Suprapubic skin (tissue), 4 donors: ENCODE measurements at places on chromosomes 6 and 20.

DNA sequence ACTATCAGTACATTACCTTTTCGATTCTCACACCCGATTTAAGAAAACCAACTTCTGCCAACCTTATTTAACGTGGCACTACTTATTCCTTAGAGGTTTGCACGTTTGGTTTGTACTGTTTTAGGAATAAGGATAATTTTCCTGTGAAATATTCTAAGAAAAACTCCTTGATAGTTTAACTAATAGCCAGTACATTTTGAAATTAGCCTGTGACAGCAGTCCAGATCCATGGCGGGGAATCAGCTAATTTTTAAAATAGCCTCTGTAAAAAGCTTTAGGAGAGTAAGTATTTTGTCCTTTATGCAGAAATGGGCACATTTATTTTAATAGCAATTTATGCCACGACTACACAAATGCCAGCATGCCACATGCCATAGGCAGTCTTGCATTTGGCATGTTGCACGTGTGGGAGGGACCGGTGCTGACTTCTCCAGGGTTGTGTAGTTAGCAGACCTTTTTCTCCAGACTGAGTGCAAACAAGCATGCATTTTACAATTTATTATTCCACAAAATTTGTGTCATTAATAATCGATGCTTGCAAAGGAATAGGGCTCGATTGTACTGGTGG, 6.2 kb downstream of the FOXC1 start:
- H3K4me3 ChIP-seq, result peak overlapping the region; percentile 71
- H3K36me3 ChIP-seq, result no peaks in the 10 kb centered on the region
- H3K4me1 ChIP-seq, result peaks cover 46% of the 10 kb centered on the region
- DNase-seq, result no peak
- no peak overlapping the region for H3K27ac ChIP-seq

- no peaks in the 10 kb centered on the region for H3K27me3 ChIP-seq
- peaks cover 3% of the 10 kb centered on the region for H3K4me1 ChIP-seq
Observed at GRCh38 chr6:2190661-2191389, 54.6 kb downstream of the GMDS start.

DNA sequence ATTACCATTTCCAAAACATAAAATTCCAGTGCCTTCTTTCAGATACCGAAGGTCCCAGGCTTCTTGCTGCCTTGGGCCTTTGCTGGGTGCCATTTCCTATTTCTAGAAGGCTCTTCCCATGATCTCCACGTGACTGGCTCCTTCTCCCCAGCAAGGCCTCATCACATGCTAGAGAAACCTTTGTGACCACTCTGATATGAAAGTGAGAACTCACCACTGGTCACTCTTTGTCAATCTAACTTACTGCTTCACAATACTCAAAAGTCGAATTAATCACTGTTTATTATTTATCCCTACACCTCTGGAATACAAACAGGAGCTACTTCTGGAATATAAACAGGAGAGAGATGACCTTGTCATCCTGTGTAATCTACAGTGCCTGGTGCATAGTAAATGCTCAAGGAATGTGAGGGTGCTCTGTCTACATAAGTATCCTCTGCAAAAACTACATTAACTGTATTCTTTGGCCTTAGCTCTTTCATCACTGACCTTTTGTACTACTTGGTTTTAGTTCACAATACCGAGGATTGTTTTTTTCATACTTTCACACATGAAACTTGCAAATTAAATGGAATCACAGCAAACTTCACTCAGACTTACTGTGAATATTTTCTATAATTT, 1.6 kb downstream of the STX7 start:
- no peak for DNase-seq
- H3K4me1 ChIP-seq, result peaks cover 36% of the 10 kb centered on the region
- peak overlapping the region; percentile 3 for H3K27ac ChIP-seq
- no peaks in the 10 kb centered on the region for H3K36me3 ChIP-seq

GRCh38 chr6:64013011-64013410, 377.4 kb downstream of the PHF3 start:
- no peak for DNase-seq
- no peak overlapping the region for H3K4me3 ChIP-seq
- H3K36me3 ChIP-seq, result no peaks in the 10 kb centered on the region
- no peaks in the 10 kb centered on the region for H3K4me1 ChIP-seq
- H3K27ac ChIP-seq, result no peak overlapping the region

- no peaks in the 10 kb centered on the region for H3K27me3 ChIP-seq
Observed at GRCh38 chr6:138291036-138291848, 73.0 kb upstream of the PBOV1 start.

GRCh38 chr6:39496915-39497314, 174.4 kb upstream of the KCNK16 start:
- H3K27me3 ChIP-seq, result no peaks in the 10 kb centered on the region
- DNase-seq, result no peak
- H3K4me1 ChIP-seq, result peaks cover 11% of the 10 kb centered on the region
- H3K4me3 ChIP-seq, result no peak overlapping the region

GRCh38 chr6:3855866-3856265, 6.7 kb downstream of the FAM50B start:
- no peaks in the 10 kb centered on the region for H3K27me3 ChIP-seq
- DNase-seq, result no peak

DNA sequence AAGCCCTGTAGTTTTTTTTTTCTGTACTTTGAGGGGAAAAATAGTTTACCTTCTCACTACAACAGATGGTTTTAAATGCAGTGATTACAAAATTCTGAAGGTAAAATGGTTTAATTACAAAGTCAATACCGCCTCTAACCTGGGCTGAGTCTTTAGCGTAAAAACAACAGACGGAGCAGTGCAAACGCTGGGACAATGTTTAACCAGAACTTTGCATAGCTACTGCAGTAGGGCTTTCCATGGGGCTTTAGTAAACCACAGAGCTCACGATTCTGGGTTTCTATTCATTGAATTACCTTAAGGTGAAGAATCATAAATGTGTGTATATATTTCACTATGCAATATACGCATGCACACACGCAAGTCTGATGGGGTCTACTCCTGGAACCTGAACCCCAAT, 77.9 kb downstream of the RFX6 start:
- H3K27me3 ChIP-seq, result no peaks in the 10 kb centered on the region
- H3K27ac ChIP-seq, result no peak overlapping the region
- H3K4me1 ChIP-seq, result no peaks in the 10 kb centered on the region
- no peaks in the 10 kb centered on the region for H3K36me3 ChIP-seq

- no peak overlapping the region for H3K4me3 ChIP-seq
- H3K36me3 ChIP-seq, result no peaks in the 10 kb centered on the region
Observed at GRCh38 chr6:17470938-17471327, 77.5 kb downstream of the CAP2 start.

DNA sequence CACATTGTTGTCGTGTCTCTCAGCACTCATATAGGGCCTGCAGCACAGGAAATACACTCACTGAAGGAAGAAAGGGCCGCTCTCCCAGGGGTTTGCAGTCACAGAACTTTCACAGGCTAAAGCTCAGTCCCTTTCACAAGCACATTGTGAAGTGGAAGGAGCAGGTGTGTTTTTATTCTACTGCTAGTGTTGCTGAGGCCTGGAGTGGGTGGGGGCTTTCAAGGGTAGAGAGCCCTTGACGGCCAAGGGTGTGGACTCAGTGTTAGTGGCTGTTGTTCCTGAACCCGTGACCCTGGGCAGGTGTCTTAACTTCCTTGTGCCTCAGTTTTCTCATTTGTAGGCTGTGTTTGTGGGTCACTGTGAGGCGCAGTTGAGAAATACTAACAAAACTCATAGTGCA, 66.2 kb upstream of the SLC22A1 start:
- no peaks in the 10 kb centered on the region for H3K4me1 ChIP-seq
- no peak overlapping the region for H3K27ac ChIP-seq
- no peaks in the 10 kb centered on the region for H3K27me3 ChIP-seq
- peaks cover 100% of the 10 kb centered on the region for H3K36me3 ChIP-seq

GRCh38 chr6:4059115-4059777, 19.7 kb downstream of the FAM217A start:
- no peak for DNase-seq
- H3K4me3 ChIP-seq, result no peak overlapping the region
- peaks cover 82% of the 10 kb centered on the region for H3K36me3 ChIP-seq
- H3K4me1 ChIP-seq, result peaks cover 8% of the 10 kb centered on the region

GRCh38 chr20:50371878-50372769, 138.1 kb upstream of the PTPN1 start:
- no peak overlapping the region for H3K4me3 ChIP-seq
- no peaks in the 10 kb centered on the region for H3K27me3 ChIP-seq
- H3K27ac ChIP-seq, result no peak overlapping the region
- H3K36me3 ChIP-seq, result no peaks in the 10 kb centered on the region

- no peaks in the 10 kb centered on the region for H3K4me1 ChIP-seq
- H3K27ac ChIP-seq, result no peak overlapping the region
- H3K4me3 ChIP-seq, result no peak overlapping the region
- DNase-seq, result no peak
Observed at GRCh38 chr6:169545982-169546381, 155.8 kb downstream of the WDR27 start.

- H3K27me3 ChIP-seq, result no peaks in the 10 kb centered on the region
- DNase-seq, result no peak
- no peak overlapping the region for H3K4me3 ChIP-seq
Observed at GRCh38 chr6:4553387-4553786, 222.8 kb upstream of the CDYL start.

DNA sequence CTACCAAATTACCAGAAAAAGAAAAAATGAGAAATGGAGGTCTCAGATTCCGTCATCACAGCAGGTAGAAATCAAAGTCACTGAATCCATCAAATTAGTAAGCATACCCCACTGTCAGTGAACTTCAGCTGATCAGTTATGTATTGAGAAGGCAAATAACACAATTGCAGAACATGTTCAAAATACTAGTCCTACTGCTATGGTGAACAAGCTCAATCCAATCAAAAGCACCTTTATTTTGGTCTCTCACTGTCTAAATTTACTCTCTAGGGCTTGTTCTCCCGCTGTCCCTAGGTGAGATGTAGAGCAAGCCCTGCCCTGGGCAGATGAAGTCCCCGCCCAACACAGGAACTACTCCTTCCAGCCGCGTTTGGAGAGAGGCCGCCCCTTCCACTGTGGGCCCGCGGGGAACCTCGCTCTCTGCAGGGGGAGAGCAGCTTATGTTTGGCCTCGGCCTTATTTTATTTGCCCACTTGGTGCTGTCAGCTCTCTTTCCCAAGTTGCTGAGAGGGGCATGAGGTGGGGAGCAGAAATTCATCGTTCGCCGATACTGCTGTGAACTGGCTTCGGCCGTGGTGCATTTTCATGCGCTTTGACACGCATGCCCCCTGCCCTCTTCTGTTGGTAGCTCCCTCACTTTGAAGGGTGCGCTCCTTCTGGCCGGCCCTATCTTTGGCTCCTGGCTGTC, 14.3 kb upstream of the MAP1LC3A start:
- no peak overlapping the region for H3K27ac ChIP-seq
- no peaks in the 10 kb centered on the region for H3K27me3 ChIP-seq
- no peak overlapping the region for H3K4me3 ChIP-seq
- H3K4me1 ChIP-seq, result peaks cover 3% of the 10 kb centered on the region

DNA sequence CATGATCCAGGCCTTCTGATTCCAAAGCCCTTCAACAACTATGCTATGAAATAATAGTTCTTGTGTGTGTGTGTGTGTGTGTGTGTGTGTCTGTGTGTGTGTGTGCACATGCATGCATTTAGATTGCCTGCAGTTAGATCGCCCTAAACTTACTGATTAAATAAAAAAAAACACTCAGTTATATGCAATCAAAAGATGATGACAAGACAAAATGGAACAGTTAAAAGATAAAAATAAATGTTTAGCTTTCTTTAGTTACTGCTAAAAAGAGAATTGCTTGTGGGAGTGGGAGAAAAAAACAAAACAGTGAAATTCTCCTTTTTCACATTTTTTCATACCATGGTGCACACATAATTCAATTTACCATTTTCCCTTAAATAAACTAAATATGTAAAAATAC, 29.4 kb downstream of the MARCKS start:
- H3K4me3 ChIP-seq, result no peak overlapping the region
- H3K36me3 ChIP-seq, result no peaks in the 10 kb centered on the region
- no peaks in the 10 kb centered on the region for H3K27me3 ChIP-seq
- no peak overlapping the region for H3K27ac ChIP-seq

- DNase-seq, result peak; percentile 62
- H3K4me1 ChIP-seq, result peaks cover 38% of the 10 kb centered on the region
- peak overlapping the region; percentile 47 for H3K4me3 ChIP-seq
- H3K27me3 ChIP-seq, result peaks cover 94% of the 10 kb centered on the region
Observed at GRCh38 chr6:133891149-133891926, 2.4 kb downstream of the TCF21 start.

GRCh38 chr6:17842014-17842776, 135.5 kb upstream of the NUP153 start:
- H3K27ac ChIP-seq, result no peak overlapping the region
- H3K4me1 ChIP-seq, result no peaks in the 10 kb centered on the region
- H3K27me3 ChIP-seq, result no peaks in the 10 kb centered on the region
- H3K36me3 ChIP-seq, result peaks cover 31% of the 10 kb centered on the region
- no peak for DNase-seq

DNA sequence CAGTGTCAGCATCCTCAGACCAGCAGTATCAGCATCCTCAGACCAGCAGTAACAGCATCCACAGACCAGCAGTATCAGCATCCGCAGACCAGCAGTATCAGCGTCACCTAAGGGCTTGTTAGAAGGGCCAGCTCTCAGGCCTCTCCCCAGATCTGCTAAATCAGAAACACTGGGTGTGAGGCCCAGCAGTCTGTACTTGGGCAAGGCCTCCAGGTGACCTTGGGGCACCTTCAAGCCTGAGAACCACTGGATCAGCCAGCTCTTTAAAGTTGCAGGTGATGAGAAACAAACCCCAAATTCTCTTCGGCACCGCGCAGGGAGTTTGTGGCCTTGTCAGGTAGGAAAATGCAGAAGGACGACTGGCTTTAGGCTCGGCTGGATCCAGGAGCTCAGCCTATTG, 290.5 kb upstream of the CDH4 start:
- H3K4me1 ChIP-seq, result no peaks in the 10 kb centered on the region
- H3K27me3 ChIP-seq, result no peaks in the 10 kb centered on the region
- no peak overlapping the region for H3K27ac ChIP-seq
- DNase-seq, result no peak
- no peaks in the 10 kb centered on the region for H3K36me3 ChIP-seq

DNA sequence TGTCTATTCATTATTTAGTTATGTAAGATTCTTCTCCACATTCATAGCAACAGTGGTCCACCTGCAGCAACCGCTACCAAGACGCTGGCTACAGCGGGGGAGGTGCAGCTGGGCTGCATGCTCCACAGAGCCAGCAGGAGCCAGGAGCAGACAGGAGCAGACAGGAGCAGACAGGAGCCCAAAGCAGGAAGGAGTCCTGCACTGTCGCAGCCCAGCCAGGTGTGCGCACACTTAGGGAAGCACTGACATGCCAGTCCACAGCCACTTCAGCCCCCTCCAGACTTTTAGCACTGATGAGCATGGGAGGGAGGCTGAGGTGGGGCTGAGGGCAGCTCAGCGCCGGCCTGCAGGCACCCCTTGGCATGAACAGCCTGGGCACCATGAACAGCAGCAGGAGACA, 19.6 kb downstream of the KIF16B start:
- no peaks in the 10 kb centered on the region for H3K36me3 ChIP-seq
- peaks cover 32% of the 10 kb centered on the region for H3K4me1 ChIP-seq
- H3K4me3 ChIP-seq, result no peak overlapping the region

DNA sequence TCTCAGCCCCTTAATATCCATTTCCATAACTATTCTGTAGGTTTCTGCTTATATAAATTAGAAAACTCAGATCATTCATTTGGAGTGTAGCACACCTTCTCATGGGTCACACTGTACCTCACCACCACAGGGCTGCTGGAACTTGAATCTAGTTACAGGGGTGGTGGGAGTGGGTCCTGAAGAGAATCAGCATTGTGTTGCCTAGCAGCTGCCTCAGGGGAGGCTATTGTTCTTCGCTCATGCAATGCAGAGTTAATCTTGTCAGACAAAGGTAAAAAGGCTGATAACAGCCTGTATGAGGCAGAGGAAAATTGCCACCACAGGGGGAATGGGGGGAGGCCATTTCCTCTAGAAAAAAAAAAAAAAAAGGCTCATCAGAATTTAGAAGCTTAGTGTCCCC, 496.0 kb upstream of the ADGRB3 start:
- H3K36me3 ChIP-seq, result no peaks in the 10 kb centered on the region
- no peak for DNase-seq
- H3K4me1 ChIP-seq, result no peaks in the 10 kb centered on the region
- H3K27me3 ChIP-seq, result no peaks in the 10 kb centered on the region
